ENCODE measurements at places on chromosomes 3 and 15.
A peak's percentile ranks its signal among the peaks of the same experiment; 100 is the strongest.

- DNase-seq = no peak
Measured at GRCh38 chr3:144229330-144229729, 257.7 kb downstream of the DIPK2A start.

DNA sequence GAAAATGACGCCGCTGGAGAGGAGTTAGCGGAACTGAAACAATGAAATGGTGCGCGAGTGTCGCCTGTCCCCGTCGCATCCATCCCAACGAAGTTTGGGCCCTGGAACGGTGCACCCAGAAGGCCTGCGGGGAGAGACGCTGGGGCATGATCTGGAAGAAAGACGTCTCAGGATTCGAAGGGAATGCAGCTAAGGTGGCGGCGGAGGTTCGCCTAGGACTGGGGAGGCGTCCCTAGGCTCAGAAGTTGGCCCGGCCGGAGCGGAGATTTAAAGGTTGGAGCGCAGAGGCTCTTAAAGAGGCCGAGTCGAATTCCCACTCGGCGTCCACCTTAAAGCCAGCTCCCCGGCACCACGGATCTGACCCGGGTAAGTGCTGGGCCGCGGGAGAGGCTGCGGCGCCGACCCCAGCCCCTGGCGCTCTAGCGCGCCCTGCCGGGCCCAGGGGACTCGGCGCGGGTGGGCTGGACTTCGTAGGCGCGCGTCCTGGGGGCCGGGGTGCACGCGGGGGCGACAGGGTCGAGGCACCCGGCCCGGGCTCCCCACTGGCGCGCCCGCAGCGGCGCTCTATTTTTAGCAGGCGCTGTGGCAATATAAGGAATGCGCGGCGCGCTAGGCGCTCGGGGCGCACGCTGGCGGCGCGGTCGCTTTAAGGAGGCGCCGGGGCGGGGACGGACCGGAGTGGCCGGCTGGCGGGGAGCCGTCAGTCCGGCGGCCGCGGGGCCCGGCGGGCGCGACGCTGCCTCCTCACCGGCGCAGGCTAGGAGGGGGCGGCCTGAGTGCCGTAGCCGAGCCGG, at the start of gene MRAS:
MRAS (plus strand) TSS at position 620 of the 794 bp plus-strand sequence. CDS start 24,305 bp downstream, outside the sequence.
- DNase-seq = peak; percentile 83

DNA sequence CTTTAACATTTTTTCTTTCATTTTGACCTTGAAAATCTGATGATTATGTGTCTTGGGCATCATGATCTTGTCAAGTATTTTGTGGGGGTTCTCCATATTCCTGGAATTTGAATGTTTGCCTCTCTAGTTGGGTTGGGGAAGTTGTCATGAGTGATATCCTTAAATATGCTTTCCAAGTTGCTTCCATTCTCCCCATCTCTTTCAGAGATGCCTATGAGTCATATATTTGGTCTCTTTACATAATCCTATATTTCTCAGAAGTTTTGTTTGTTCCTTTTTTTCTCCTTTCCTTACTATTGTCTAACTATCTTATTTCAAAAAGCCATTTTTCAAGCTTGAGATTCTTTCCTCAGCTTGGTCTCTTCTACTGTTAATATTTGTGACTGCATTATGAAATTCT, 69.0 kb upstream of the CCDC80 start:
- DNase-seq = peak; percentile 63

- no peak for DNase-seq
Measured at GRCh38 chr3:8635631-8636030, 9.0 kb downstream of the SSUH2 start.

DNA sequence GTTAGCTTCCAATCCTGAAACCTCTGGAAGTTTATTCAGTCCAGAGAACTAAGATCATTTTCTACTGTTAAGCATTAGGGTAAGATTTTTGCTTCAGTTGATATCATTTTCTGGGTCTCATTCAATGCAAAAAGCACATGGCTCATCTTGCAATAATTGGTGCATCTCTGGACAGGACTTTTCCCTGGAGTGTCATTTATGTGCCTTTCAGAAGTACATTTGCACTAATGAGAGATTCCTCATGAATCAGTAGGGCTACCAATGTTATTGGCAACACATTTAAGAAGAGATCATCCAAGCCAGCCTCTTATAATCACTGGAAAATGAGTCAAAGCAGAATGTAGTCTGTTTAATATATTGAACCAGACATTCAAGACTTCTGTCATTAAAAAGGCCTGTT, 224.2 kb upstream of the CHRNA7 start:
- DNase-seq = no peak

DNA sequence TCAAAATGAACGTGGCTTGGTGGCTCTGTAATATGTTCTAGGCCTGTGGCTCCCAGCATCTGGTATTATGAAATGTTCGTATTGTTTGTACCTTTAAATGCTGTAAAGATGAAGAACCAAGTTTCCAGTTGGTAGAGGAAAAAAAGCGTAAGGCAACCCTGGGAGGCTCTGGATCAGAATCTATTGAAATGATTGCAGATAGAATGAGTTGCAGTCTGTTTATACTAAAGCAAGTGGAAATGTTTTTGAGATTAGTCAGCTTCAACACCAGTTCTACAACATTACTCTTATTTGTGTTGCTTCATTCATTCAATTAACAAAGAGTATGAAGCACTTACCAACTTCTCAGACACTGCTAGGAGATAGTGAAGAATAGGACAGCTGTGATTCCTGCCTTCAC, 5.3 kb downstream of the ARL6IP5 start:
- peak; percentile 61 for DNase-seq

- no peak for DNase-seq
Measured at GRCh38 chr3:169923189-169923588, 11.8 kb downstream of the SAMD7 start.

DNA sequence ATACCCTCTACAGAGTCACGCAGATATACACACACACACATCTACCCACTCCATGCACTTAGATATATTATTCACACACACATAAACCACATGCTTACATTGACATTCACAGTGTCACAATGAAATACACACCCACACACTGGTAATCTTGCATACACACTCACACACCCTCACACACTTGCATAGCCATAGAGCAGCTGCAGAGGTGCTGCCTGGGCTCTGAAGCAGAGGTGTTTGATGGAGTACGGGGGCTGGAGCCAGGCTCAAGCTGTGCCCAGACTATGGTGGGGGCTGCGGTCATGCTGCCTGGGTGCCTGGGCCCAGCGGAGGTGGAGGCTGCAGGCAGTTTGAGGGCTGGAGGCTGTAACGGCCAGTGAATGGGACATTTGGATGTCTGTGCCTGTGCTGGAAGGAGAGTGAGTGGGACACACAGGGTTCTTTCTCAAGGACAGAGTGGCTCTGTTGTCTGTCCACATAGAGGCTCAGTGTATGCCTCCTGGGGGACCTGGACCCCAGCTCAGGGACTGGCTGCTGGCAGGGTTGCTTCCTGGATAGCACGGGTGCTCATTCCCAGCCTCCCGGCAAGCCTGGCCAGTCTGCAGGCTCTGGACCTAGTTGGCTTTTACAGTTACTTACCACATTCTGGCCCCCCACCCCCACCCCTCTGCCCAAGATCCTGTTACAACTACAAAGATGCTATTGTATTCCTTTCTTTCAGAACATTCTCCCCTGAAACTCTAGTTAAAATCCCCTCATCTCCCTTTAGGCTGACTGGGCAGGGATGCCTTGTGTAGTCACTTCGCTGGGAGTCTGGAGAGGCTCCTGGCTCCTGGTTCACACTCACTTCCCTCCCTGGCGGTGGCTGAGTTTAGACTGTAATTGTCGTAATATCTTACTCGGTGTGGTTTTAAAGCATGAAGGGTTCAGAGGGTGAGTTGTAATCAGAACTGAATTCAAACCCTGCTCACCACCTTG, 12.5 kb downstream of the GASK1A start:
- no peak for DNase-seq

Data from fibroblast of skin of scalp (primary cell).